ENCODE measurements at places on chromosomes 1 and 21.
A peak's percentile ranks its signal among the peaks of the same experiment; 100 is the strongest.

DNA sequence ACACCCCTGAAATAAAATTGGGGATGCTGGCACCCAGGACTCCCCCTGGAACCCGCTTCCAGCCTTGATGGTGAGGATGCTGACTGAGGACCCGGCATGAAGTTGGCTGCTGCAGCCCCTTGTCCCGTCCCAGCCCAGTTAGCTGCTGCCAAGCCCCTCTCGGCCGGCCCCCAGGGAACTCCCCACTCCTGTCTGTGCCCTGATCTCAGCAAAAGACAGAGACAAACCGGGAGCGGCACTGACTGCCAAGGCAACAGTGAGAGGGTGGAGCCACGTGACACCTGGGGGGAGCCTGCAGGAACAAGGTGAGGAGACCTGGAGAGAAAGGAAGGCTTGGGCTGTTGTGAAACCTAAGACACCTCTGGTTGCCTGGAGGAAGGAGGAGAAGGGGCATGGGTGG lies 24.7 kb downstream of the CASZ1 start:
- no peak for DNase-seq

- DNase-seq: no peak
These were observed 27.4 kb downstream of the LAMB3 start for GRCh38 chr1:209624558-209625549.

GRCh38 chr1:43448955-43449707 lies 4.6 kb downstream of the HYI start:
- DNase-seq: no peak

DNA sequence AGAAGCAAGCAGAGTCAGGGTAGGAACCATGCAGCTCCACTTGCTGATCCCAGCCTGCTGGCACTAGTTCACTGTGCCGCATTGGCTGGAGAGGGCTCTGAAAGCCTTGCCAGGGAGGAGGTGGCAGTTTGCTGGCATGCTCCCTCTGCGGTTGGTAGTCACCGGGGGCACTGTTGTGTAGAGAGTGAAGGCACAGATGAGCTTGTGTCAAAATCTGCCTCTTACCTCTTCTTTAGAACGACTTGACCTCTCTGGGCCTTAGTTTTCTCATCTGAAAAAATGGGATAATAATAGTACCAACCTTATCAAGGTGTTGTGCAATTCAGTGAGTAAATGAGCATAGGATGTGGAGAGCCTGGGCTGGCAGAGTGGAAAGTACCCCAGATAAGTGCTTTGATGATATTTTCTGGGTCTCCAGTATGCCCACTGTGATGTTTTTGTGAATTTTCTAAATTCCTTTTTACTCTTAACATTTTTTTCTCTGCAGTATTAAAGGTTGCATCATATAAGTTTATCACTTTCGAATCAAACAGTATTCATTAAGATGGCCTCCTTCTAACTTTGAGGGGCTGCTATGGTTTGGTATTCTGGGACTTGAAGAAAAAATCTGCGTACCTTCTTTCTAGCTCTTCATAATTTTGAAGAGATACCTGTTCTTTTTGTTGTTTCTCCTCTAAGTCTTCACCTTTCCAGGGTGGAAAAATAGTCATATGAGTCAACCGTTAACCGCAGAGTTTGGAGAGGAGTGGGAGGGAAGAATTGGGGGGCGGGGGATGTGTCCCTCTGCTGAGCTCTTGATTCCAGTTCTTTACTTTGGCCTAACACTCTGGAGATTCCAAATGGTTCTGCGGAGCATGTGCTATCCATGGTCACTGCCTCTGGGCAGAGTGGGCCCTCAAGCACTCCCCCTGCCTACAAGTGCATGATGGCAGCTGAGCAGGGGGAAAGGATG lies 26.8 kb downstream of the SZRD1 start:
- DNase-seq: no peak

DNA sequence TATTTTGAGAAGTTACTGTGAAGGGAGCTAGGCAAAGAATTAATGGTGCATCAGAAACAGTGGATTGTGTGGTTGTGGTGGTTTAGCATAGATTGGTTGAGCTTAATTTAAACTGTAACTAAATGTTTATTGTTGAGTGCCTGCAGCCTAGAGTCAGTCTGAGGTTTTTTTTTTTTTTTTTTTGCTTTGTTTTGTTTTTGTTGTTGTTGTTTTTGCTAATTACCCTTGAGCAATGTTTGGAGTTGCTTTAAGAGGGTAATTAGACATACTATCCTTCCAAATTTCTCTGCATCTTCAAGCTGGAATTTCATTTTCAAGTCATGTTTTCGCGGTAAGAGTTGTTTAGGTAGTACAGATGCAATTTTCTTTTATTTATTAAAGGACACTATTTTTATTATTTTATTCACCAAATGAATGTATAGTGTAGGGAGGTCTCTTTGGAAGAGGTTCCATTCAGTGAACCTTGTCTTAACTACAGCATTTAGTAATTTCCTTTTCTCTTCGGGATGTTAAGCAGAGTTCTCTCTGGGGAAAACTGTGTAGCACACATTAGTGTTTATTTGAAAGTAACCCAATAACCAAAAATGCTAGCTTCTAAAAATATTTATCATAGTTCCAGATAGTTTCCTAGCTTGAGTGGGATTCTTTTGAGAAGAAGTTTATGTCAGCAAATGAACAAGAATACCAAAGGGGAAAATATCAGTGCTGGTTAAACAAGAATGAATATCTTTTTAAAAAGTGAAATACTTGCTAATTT lies 82.3 kb downstream of the CLIC4 start:
- DNase-seq: no peak

DNA sequence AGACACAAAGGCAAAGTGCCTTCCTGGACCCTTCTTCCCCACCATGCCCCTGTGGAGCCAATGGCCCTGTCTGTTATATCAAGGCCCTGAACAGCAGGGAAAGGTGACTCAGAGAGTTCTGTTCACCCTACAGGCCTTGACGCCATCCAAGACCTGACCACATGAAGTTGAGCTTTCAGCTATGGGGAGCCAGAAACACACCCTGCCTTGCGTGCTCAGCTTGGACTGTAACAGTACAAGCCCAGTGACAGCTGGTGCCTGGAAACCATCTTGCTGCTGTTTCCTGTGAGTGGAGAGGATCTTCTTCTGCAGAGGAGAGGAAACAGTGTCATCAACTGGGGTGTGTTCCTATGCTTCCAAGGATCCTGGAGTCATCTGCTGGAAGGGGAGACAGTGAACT lies 165.0 kb upstream of the IRF2BP2 start:
- no peak for DNase-seq

GRCh38 chr1:84973498-84974334 lies 23.2 kb downstream of the MCOLN2 start:
- DNase-seq: no peak

DNA sequence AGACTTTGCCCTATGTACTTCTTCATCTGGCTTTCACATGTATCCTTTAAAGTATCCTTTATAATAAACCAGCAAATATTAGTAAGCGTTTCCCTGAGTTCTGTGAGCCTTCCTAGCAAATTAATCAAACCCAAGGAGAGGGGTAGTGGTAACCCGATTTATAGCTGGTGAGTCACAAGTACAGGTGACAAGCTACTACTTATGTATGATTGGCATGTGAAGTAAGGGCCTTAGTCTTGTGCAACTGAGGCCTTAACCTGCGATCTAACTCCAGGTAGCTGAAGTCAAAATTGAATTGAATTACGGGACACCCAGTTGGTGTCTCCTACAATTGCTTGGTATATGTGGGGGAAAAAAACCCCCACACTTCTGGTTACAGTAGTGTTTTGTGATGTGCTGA lies 26.0 kb downstream of the SLC16A1 start:
- no peak for DNase-seq

- DNase-seq: no peak
These were observed 11.2 kb downstream of the WRAP73 start for GRCh38 chr1:3638676-3639075.

GRCh38 chr1:119373465-119373864 lies 4.9 kb downstream of the HAO2 start:
- no peak for DNase-seq

GRCh38 chr21:31449921-31450535 lies 106.0 kb upstream of the TIAM1 start:
- no peak for DNase-seq

- no peak for DNase-seq
These were observed 66.9 kb downstream of the HSD3B1 start for GRCh38 chr1:119573886-119574285.

DNA sequence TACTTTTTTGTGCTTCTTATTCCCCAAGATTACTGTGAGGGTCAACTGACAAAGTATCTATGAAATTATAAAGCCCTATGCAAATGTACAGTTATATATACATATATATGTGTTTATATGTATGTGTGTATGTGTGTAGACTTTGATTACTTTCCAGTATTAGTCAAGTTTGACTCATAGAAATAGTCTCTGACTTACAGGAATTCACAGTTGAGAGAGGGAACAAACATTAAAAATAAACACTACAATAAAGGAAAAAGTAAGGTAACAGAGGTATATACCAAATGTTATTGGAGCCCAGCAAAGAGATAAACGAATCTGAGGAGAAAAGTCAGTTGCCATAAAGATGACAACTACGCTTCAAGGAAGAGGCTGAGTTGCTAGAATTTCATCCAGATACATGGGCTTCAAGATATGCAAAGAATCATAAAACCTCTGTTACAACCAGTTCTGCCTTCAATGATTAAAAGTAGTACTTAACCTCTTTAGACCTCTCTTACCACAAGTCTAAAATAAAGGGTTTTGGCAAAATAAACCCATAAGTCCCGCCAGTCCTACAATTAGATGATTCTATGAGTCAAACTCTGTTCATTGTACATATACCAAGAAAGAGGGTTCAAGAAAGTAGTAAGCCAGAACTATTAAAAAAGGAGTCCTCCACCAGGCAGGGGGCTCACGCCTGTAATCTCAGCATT lies 7.2 kb downstream of the IFT25 start:
- DNase-seq: no peak

GRCh38 chr1:118985640-118986554 lies 2.2 kb downstream of the TBX15 start:
- DNase-seq: no peak

DNA sequence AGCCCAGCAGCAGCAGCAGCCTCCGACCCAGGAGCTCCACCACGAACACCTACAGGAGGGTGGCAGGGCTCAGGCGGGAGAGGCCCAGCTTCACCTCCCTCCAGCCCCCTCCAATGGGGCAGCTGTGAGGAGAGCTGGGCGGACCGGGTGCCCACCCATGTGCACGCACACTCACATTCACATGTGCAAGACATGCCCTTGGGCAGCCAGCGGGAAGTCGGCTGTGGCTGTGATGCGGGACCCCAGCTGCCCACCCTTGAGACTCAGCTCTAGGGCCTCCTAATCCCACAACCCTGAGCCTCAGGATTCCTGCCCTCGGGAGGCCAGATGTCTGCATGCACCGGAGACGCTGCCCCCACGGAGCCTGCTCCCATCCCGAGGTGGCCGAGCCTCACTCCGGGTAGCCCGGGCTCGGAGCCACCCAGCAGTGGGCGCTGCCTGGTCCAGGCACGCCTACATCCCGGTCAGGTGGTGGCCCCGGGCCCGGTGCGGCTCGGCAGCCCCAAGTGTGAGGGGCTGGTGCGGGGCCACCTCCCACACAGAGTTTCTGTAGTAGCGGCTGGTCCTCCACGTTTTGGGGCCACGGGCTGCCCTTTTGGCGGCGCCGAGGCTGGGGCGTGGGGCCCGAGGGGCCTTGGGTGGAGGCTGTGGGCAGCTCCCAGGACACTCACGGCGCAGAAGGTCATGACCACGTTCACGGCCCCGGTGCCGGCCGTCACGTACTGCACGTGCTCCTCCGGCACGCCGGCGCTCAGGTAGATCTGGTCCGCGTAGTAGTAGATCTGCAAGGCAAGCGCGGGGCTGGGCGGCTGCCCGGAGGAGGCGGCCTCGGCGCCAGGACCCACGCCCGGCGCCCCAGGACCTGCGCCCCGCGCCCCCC lies 12.9 kb upstream of the SLC2A7 start:
- DNase-seq: no peak

- no peak for DNase-seq
These were observed 21.3 kb downstream of the NPHS2 start for GRCh38 chr1:179554427-179554826.

- DNase-seq: no peak
These were observed 27.3 kb downstream of the KCNQ4 start for GRCh38 chr1:40810927-40811326.

DNA sequence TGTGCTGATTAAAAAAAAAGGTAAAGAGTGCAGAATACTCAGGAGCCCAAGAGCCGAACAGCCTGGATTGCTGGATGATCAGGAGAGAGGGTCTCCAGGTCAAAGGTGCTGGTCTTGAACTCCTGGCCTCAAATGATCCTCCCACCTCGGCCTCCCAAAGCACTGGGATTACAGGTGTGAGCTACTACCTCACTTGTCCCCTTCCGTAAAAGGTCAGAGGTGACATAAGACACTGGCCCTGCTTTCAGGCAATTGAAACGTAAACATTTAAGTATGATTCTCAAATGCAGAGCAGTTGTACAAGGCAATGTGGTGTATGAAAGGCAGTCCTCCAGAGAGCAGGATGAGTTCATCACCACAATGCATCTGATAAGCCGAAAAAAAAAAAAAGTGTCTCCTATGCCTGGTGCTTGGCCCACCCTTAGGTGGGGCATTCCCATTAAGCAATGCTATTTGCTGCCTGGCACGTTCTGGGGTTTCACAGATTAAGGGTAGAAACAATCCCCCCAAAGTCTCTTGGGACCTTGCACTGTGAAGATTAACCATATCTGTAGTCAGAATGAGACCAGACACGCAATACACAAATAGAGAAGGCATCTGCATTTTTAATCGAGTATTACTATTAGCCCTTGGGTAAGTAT lies 47.7 kb downstream of the PARP1 start:
- DNase-seq: no peak

GRCh38 chr1:223330466-223330865 lies 33.5 kb downstream of the SUSD4 start:
- DNase-seq: no peak

GRCh38 chr1:244322791-244323521 lies 128.8 kb downstream of the ADSS2 start:
- DNase-seq: no peak

DNA sequence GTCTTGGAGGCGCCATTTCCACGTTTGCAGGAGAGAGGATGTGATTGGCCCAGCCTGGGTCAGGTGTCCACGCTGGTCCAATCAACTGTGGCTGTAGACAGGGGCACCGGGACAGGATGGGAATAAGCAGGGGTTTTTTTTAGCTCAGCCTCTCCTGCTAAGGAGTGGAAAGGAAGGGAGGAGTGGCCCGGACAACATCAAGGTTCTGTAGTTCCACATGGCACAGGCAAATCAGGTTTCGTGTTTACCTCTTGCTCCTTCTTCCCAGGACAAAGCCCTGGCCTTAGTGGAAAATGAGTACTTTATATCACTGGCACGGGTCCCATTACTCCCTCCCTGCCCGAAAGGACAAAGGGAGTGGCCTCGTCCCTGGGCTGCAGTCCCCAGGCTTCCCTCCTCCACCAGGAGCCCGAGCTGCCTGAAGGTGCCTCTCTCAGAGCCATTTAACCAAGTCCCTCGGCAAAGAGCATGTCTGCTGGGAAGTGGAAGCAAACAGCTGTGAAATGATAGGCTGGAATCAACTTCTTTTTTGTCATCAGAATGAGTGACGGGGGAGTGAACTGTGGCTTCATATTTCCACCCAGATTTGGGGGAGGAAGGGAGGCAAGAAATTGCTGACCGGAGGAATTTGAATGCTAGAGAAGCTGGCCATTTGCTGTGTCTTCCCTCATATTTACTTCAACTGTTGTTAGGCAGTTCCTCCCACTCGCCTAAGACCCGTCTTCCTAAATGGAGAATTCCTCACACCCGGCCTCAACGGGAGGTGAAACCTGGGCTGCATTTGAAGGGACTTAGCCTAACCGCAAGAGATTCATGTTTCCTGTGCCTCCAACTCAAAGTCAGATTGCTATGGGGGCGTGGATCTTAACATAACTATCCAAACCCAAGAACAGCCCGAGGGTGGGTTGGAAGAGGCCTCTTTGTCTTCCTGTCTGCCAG lies 84.9 kb upstream of the SLC44A3 start:
- DNase-seq: peak; percentile 46

Data from HEK293T (cell line).